Testis (tissue), 5 donors: ENCODE measurements at places on chromosomes 5 and 9. TPM values are rescaled to one million over a fixed set of nuclear protein-coding genes. Genes with fewer than 3 reads are reported as not detected.

DNA sequence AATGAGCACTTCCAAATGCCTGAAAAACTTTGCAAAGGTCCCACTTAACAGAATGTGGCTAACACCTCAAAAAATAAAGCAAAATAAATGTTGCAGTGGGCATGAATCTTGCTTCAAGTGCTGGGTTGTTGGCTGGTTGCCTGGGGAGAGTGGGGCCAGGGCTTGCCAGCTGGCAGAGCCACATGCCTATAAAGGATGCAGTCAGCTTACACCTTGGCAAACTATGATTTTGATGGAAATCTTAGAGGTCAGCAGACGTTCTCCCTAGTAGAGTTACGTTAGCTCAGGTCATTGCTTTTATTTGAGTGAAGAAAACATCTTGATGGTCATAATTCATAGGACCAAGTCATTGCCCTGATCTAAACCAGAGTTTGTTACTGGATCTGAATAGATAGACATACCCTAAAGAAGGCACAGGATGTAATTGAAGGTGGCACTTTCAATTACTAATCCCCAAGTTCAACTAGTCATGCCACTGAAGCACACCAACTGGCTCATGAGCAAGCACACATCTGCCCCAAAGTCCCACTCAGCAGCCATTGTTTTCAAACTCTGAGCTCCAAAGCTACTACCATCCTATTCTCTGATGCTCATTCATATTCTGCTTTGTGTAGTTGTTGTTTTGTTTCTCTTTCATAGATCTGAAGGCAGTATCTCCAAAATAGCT lies 51.2 kb upstream of the ZSWIM6 start:
- DNase-seq: no peak

DNA sequence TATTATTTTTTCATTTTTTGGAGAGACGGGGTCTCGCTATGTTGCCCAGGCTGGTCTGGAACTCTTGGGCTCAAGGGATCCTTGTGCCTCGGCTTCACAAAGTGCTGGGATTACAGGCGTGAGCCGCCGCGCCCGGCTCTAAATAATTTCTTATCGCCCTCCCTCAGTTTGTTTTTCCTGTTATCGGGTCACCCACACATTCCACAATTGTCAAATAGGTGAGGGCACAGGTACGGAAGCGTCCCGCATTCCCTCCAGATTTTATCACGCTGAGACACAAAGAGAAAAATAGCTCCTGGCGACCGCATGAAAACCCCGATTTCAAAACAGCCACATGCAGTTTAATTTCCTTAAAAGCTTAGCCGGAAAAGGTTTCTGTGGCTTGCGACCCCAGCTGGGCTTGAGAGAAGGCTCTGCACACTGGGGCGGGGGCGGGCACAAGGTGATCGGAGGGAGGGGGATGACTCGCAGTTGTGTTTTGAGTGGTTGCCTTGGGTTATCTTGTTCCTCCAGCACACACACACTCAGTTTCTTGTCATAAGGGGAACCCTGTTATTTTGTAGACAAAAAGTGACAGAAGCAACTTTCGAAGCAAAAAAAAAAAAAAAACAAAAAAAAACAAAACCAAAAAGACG lies 717 bp upstream of the IQGAP2 start:
- peak; percentile 34 for DNase-seq

GRCh38 chr9:26470284-26470683 lies 422.3 kb downstream of the CAAP1 start:
- no peak for DNase-seq

DNA sequence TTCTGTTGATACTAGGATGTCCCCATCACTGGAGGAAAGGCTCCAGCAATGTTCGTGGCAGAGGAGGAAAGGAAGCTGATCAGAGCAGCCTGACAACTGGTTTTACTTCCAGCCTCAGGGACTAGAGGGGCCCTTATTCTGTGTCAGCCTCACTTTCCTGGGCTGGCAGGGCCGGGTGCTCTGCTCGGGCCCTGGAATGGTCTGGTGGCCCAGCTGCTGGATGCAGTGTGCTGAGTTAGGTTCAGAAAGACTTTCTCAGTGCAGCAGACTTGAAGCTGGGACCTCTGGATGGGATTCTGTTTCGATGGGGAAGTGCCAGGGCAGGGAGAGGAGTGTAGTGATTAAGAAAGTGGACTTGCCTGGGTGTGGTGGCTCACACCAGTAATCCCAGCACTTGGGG lies 81.0 kb downstream of the MACROH2A1 start:
- no peak for DNase-seq

DNA sequence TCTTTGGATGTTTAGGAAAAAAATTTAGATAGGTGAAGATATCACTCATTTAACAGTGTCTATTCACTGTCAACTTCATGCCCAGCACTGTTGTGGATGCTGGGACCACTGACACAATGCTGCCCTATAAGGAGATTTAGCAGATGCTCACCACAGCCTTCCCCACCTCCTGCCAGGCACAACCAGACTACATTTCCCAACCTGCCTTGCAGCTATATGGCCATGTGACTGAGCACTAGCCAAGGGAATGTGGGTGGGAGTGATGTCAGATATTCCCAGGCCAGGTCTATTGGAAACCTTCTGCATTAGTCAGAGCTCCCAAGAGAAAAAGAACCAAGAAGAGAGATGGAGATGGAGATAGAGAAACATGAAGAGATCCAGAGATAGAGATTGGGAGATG lies 302.6 kb upstream of the TAS2R1 start:
- DNase-seq: no peak

The CRB2 gene
- 0.68 TPM for total RNA-seq

The C9 gene
- total RNA-seq: 0.74 TPM

GRCh38 chr5:134458234-134459009 lies 46.7 kb upstream of the CDKN2AIPNL start:
- DNase-seq: peak; percentile 58

- DNase-seq: no peak
These were observed 21.2 kb upstream of the ENHO start for GRCh38 chr9:34544035-34544434.

DNA sequence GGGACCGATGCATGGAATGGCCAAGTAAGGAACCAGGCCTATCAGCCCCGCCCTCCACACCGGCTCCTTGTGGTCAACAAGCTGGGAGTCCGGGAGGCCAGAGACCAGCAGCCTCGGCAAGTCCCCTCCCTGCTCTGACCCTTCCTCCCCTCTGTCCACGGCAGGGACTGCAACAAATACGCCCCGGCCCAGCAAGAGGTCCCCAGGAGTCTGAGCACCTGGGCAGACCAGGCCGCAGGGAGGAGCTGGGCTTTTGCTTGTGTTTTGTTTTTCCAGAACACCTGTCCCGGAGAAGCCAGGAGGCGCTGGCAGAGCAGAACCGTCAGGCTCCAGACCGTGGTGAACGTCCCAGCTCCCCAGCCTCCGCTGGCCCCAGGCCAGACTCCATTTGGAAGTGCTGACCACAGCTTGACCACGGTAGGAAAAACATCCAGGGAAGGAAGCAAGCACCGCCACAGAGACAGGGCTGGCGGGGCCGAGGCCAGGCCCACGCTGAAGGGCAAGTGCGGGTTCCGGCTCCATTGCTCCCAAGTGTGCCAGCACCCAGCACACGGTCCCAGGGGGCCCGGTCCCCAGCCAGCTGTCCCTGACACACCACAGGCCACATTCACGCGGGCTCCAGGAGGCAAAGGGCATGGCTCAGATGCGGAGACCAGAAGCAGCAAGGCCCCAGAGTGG lies 56.7 kb downstream of the VAV2 start:
- DNase-seq: peak; percentile 71

The FLT4 gene
- 23.5 TPM for total RNA-seq

DNA sequence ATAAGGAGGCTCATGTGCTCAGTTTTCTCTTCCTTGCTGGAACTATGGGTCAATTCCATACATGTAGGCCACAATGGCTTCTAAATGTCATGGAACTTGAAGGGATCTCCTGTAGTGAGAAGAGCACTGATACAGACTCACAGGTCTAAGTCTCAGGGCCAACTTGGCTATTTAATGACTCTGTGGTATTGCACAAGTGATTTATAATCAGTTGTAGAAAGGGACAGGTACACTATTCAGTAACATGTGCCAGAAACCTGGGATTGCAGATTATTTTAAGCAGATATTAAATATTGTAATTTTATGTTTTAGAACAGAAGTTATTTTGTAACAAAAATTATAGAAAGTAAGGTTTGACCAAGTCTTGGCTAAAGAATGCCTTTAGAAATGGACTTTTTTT lies 241.5 kb upstream of the PIK3R1 start:
- DNase-seq: no peak

- DNase-seq: no peak
These were observed 551.0 kb upstream of the PTPRD start for GRCh38 chr9:11163843-11164242.

The PTGES gene
- total RNA-seq: 9.5 TPM

The SLC2A6 gene
- 3.5 TPM for total RNA-seq

DNA sequence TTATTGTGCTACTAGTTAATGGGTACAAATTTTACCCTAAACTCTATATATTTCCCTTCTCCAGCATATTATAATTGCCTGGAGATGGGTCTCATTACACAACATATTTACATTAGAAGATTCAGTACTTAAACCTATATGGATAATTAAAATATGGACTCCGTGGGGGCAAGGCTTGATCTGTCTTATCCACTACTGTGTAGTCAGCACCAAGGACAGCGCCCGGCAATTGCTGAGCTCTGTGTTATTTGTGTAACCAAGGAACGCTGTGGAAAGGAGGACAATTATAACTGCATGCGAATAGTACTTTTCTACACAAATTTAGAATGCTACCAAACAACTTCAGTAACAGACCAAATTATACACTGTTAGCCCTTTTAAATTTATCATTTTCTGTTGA lies 77.7 kb downstream of the DNAH5 start:
- peak; percentile 69 for DNase-seq

- no peak for DNase-seq
These were observed 106.4 kb downstream of the ERCC6L2 start for GRCh38 chr9:95981761-95982390.

The PCDHA1 gene
- 1.7 TPM for total RNA-seq

DNA sequence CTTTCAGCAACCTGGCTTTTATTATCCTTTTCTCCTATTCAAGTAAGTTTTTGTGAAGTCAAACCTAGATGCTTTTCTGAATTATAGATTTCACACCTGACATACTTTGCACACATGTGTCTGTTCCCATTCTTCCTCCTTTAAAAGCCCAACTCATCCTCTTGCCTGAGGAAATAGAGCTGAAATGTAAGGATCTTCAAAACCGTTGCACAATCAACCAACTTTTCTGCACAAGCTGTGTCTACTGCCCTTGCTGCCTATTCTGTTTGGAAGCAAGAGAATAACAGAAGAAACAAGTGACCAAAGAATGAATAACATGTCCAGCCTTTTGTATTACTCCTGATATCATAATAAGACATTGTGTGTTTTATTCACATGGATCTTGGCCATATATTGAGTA lies 95.1 kb upstream of the ITGA1 start:
- DNase-seq: no peak

- no peak for DNase-seq
These were observed 6.6 kb downstream of the OLFM1 start for GRCh38 chr9:135093911-135094584.

- DNase-seq: no peak
These were observed 119.4 kb downstream of the SPOCK1 start for GRCh38 chr5:137379555-137380286.

The PRRX2 gene
- total RNA-seq: 14.6 TPM

DNA sequence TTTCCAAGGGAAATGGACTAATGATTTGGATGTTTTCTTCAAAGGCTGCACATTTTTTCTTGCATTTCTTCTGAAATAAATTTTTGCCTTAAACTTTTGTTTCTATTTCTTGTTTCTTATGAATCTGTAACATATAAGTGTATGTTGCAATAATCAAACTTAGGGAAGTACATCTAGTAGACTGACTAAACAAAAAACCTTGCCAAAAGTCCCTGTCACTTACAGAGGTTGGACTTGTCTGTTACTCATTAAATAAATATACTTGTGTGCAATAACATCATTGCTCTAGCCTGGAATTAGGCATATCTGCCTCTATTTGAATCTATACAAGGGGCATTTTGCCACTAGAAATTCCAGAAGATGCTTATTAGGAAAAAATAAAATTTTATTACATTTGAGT lies 56.6 kb downstream of the C6 start:
- DNase-seq: no peak

The OR1Q1 gene
- total RNA-seq: not detected

The LRRC19 gene
- total RNA-seq: not detected
